ENCODE measurements at places on chromosomes 5 and 9. TPM values are rescaled to one million over a fixed set of nuclear protein-coding genes. Genes with fewer than 3 reads are reported as not detected.

DNA sequence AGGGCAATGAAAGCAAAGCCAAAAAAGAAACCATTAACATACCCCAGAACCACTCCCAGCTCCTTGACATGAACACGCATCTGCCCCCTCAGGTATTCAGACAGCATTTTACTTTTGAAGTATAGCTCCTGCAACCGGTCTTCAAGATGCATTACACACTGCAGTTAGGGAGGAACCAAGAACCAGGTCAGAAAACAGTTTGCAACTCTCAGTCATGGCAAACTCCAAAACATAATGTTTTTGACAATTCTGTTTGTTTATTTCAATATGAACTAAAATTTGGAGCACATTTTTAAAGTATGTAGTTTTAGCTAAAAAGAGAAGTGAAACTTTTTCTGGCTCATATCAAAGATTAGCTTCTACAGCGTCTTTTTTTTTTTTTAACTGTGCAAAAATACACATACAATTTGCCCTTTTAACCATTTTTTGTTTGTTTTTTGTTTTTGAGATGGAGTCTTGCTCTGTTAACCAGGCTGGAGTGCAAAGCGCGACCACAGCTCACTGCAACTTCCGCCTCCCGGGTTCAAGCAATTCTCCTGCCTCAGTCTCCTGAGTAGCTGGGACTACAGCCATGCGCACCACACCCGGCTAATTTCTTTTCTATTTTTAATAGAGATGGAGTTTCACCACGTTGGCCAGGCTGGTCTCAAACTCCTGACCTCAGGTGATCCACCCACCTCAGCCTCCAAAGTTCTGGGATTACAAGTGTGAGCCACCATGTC lies 12.2 kb upstream of the RAPGEF6 start:
- H3K36me3 ChIP-seq: 0 out of 2 replicates have a peak, but pooled peaks cover 18% of the 10 kb centered on the region
- DNase-seq: no peak
- H3K4me3 ChIP-seq: no peak overlapping the region

DNA sequence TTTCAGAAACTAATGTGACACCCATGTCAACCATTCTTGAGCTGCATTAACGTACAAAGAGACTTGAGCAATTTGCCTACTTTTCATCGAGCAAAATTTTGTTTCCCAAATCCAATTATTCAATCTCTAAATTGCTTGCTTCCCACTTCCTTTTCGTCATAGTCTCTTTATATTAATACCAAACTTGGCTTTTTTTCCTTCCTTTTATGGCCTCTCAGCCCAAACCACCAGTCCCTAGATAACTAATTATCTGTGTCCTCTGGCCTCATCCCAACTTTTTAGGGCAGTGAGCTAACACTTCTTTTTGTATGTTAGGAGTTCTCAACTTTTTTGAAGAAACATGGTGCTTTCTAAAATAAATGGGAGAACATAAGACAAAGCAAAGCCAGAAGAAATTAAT lies 155.5 kb upstream of the S1PR3 start:
- peaks cover 11% of the 10 kb centered on the region for H3K4me1 ChIP-seq
- DNase-seq: no peak
- no peaks in the 10 kb centered on the region for H3K27me3 ChIP-seq
- no peak overlapping the region for H3K4me3 ChIP-seq

DNA sequence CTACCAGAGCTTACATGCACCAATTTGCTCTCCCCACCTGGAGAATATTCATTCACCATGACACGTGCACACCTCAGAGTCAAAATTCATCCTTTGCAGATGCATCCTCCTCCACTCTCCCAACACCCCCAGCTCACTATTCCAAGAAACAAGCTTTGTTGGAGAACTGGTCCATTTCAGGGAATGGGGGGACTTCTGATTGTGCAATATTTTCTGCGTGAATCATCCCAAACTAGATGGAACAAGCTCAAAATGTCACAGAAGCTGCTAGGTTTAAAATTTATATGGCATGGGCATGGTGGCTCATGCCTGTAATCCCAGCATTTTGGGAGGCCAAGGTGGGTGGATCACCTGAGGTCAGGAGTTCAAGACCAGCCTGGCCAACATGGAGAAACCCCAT lies 3.6 kb downstream of the GLDC start:
- H3K36me3 ChIP-seq: no peaks in the 10 kb centered on the region
- no peak overlapping the region for H3K4me3 ChIP-seq
- H3K4me1 ChIP-seq: no peaks in the 10 kb centered on the region
- H3K27me3 ChIP-seq: no peaks in the 10 kb centered on the region
- H3K27ac ChIP-seq: no peak overlapping the region

DNA sequence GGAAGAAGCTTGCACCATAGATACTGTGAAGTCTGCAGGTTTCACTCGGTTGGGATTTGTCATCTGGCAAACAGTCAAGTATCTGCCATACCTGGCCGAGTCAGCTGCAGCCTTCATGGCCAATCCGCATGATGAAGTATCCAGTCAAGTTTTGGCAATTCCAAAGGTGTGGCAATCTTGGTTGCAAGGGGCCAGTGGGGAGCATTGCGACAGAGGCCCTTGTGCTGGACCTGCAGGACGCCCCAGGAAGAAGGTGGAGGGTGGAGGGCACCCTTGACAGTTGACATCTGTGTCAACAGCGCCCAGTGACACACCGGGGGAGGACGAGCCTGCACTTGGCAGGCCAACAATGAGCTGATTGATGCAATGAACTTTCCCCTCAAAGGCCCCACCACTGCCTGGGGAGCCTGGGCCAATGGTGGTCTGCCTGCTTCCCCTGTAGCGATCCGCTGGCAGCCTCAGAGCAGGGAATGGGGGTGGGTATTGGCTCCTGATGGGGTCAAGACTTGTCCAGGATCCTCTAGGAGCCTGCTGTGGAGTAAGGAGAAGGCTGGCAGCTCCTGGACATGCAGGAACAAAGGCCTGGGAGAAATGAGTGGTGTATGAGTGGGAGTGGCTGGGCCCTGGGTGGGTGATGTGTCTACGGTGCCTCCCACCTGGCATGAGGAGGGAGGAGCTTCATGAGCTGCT lies 122.8 kb upstream of the PITX1 start:
- H3K27me3 ChIP-seq: no peaks in the 10 kb centered on the region
- no peaks in the 10 kb centered on the region for H3K36me3 ChIP-seq
- no peak overlapping the region for H3K4me3 ChIP-seq
- peak overlapping the region; percentile 98 for H3K27ac ChIP-seq
- DNase-seq: peak; percentile 79

DNA sequence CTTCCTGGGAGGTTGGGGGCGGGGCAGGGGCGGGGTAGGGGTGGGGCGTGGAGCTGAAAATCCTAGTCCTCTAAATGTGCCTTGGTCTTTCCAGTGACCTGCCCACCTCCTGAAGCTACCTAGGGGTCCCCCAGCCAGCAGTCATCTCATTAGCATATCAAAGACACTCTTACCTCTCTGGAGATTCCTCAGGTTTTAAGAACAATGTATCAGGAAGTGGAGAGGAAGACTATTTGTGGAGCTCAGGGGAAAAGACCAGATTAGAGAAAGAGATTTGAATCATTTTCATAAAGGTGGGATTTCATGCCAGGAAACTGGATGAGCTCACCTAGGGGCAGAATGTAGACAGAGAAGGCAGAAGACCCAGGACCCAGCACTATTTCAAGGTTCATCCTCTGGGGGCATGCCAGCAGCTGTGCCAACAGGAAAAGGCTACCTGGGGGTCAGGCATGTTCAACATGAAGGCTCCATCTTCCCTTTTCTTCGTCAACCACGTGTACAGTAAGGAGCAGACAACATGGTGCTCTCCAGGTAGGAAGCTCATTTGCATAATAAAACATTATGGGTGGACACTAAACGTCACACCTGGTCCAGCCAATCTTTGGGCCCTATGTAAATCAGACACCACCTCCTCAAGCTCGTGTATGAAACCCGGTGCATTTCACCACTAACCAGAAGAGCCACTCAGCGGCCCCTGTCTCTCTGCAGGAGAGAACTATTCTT lies 6.9 kb downstream of the GMCL2 start:
- H3K27me3 ChIP-seq: no peaks in the 10 kb centered on the region
- no peaks in the 10 kb centered on the region for H3K36me3 ChIP-seq
- H3K4me1 ChIP-seq: peaks cover 12% of the 10 kb centered on the region
- no peak overlapping the region for H3K27ac ChIP-seq

- H3K4me1 ChIP-seq: peaks cover 12% of the 10 kb centered on the region
- no peak for DNase-seq
- H3K27ac ChIP-seq: no peak overlapping the region
- no peaks in the 10 kb centered on the region for H3K27me3 ChIP-seq
- no peaks in the 10 kb centered on the region for H3K36me3 ChIP-seq
- H3K4me3 ChIP-seq: no peak overlapping the region
Measured at GRCh38 chr5:159242656-159243055, 20.4 kb upstream of the UBLCP1 start.

GABRA1 gene
- not detected for total RNA-seq

DRD1 gene
- total RNA-seq: not detected

DNA sequence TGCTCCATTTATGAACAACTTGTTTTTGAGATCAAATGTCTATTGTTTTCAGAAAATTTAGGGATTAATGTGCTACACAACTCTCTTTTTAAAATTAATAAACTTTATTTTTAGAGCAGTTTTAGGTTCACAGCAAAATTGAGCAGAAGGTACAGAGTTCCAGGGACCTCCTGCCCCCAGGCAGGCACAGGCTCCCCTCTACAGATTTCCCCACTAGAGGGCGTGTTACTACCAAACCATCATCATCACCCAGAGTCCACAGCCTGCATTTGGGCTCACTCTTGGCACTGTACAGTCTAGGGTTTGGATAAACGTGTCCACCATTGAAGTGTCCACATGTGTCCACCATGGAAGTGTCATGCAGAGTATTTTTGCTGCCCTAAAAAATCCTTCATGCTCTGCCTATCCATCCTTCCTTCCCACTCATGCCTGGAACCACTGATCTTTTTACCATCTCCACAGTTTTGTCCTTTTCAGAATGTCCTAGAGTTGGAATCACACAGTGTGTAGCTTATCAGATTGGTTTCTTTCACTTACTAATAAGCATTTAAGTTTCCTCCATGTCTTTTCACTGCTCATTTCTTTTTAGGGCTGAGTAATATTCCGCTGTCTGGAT lies 61.7 kb downstream of the MRPL36 start:
- no peak overlapping the region for H3K27ac ChIP-seq
- H3K4me1 ChIP-seq: no peaks in the 10 kb centered on the region
- no peaks in the 10 kb centered on the region for H3K36me3 ChIP-seq
- peak; percentile 34 for DNase-seq

DNA sequence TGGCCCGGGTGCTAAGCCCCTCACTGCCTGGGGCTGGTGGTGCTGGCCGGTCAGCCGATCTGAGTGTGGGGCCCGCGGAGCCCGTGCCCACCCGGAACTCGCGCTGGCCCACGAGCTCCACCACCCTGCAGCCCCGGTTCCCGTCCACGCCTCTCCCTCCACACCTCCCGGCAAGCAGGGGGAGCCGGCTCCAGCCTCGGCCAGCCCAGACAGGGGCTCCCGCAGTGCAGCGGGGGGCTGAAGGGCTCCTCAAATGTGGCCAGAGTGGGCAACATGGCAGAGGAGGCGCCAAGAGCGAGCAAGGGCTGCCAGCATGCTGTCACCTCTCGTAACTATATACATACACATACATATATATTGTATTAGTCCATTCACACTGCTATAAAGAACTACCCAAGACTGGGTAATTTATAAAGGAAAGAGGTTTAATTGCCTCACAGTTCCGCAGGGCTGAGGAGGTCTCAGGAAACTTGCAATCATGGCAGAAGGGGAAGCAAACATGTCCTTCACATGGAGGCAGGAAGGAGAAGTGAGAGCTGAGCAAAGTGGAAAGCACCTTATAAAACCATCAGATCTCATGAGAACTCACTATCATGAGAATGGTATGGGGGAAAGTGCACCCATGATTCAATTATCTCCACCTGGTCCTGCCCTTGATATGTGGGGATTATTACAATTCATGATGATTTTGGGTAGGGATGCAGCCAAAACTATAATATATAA lies 56.8 kb downstream of the LIX1 start:
- no peak for DNase-seq
- H3K36me3 ChIP-seq: no peaks in the 10 kb centered on the region
- H3K27ac ChIP-seq: no peak overlapping the region
- no peak overlapping the region for H3K4me3 ChIP-seq

DNA sequence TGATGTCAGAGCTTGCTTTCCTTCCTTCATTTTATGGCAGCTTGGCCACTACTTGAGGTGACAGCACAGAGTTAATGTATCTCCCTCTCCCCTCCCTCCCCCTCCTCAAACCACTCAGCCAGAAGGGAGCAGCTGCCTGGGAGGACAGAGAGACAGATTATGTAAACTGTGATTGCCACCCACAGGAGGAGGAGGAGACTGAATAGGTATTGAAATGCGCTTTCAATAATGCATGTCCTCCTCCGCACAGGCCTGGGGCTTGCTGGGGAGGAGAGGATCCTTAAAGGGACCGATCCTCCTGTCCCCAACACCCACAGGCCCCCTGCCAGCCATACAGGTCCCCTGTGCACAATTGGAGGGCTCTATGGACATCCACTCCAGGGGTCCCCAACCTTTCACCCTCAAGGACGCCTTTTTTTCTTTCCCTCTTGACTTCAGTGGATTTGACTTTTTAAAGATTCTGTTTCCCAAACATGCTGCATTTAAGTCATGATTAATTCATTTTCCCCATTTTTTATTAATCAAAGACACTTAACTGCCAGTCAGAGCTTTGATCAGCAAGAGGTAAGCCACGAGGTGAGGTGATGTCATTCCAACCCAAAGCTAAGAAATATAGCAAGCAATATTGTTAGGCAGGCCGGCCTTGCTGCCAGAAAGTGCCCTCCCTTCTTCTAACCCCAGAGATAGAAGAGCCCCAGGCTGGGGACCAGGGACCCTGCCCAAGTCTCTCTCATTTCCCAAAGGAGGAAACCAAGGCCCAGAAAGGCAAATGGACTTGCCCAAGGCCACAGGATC lies 47.5 kb upstream of the CPLX2 start:
- no peaks in the 10 kb centered on the region for H3K27me3 ChIP-seq
- H3K36me3 ChIP-seq: no peaks in the 10 kb centered on the region
- no peak overlapping the region for H3K4me3 ChIP-seq

- H3K4me1 ChIP-seq: peaks cover 16% of the 10 kb centered on the region
- H3K36me3 ChIP-seq: no peaks in the 10 kb centered on the region
- H3K27me3 ChIP-seq: no peaks in the 10 kb centered on the region
- no peak for DNase-seq
Measured at GRCh38 chr5:57777174-57777581, 294.6 kb upstream of the ACTBL2 start.

ANKRD31 gene
- total RNA-seq: 0.48 TPM

IL13 gene
- not detected for total RNA-seq

SLC6A19 gene
- not detected for total RNA-seq

GRCh38 chr5:17123010-17123409 lies 94.4 kb upstream of the BASP1 start:
- H3K36me3 ChIP-seq: no peaks in the 10 kb centered on the region
- peaks cover 24% of the 10 kb centered on the region for H3K4me1 ChIP-seq
- no peak for DNase-seq
- no peak overlapping the region for H3K27ac ChIP-seq
- H3K4me3 ChIP-seq: no peak overlapping the region

All from PC-9 (cell line).